ENCODE measurements at places on chromosomes 16 and 17. TPM values are rescaled to one million over a fixed set of nuclear protein-coding genes. Genes with fewer than 3 reads are reported as not detected.

The CLEC18C gene
- total RNA-seq: 0.84 TPM

The KRTAP9-8 gene
- not detected for total RNA-seq

The EVPL gene
- total RNA-seq: 0.38 TPM

The ORC6 gene
- 4.7 TPM for total RNA-seq

The SLX4 gene
- total RNA-seq: 5.1 TPM

The CHST5 gene
- not detected for total RNA-seq

The KRT12 gene
- not detected for total RNA-seq

The KRTAP2-1 gene
- total RNA-seq: not detected

The UNC45B gene
- total RNA-seq: 0.38 TPM

The MIEF2 gene
- 9.6 TPM for total RNA-seq

The ITGB4 gene
- total RNA-seq: 2.3 TPM

The TBC1D3I gene
- not detected for total RNA-seq

The DNAI2 gene
- 0.35 TPM for total RNA-seq

The CDH11 gene
- total RNA-seq: not detected

The CCL14 gene
- total RNA-seq: not detected

The RILP gene
- total RNA-seq: 1.1 TPM

The LUC7L3 gene
- total RNA-seq: 90.0 TPM

The DHODH gene
- total RNA-seq: 2.4 TPM

The ABCA8 gene
- total RNA-seq: not detected

The SYNGR3 gene
- 6.2 TPM for total RNA-seq

The HAP1 gene
- not detected for total RNA-seq

The MT1X gene
- total RNA-seq: 26.2 TPM

The TXNL4B gene
- 16.7 TPM for total RNA-seq
